Right renal pelvis (tissue), 4 donors: ENCODE measurements at places on chromosomes 12 and 14. TPM values are rescaled to one million over a fixed set of nuclear protein-coding genes. Genes with fewer than 3 reads are reported as not detected.

CLEC4E gene
- 2.5 TPM for polyA plus RNA-seq

RPS29 gene
- polyA plus RNA-seq = 1,354 TPM

DNA sequence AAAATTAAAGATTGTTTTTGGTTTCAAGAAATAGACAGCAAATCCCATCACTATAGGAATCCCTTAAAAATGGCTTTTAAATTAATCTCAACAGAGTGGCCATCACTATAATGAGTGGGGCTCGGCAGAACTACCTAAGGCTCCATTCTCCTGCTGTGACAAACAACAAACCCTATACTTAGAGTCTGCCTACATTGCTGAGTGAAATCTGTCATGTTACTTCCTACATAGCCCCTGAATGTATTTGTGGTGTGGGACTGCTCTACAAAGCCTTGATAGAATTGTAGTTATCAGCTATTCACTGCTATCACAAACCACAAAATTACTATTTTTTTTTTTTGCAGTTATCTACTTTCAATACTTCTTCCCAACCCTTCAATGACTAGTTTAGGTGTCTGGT is 538.7 kb upstream of the ATXN7L3B start:
- no peak for DNase-seq

- no peak for DNase-seq
Observed at GRCh38 chr12:86261142-86261541, 5.0 kb upstream of the MGAT4C start.

SYCP3 gene
- polyA plus RNA-seq = 0.37 TPM

- DNase-seq = peak; percentile 22
Observed at GRCh38 chr14:76486251-76486743, 110.4 kb downstream of the ESRRB start.

- no peak for DNase-seq
Observed at GRCh38 chr14:72793156-72793939, 100.6 kb downstream of the DPF3 start.

DNA sequence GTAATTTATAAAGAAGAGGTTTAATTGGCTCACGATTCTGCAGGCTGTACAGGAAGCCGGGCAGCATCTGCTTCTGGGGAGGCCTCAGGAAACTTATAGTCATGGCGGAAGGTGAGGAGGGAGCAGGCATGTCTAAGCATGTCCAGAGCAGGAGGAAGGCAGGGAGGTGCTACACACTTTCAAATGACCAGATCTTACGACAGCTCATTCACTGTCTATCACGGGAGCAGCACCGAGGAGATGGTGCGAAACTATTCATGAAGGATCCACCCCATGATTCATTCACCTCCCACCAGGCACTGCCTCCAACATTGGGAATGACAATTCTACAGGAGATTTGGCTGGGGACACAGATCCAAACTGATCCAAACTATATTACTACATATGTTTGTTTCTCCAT is 10.0 kb downstream of the SFSWAP start:
- DNase-seq = no peak

DNA sequence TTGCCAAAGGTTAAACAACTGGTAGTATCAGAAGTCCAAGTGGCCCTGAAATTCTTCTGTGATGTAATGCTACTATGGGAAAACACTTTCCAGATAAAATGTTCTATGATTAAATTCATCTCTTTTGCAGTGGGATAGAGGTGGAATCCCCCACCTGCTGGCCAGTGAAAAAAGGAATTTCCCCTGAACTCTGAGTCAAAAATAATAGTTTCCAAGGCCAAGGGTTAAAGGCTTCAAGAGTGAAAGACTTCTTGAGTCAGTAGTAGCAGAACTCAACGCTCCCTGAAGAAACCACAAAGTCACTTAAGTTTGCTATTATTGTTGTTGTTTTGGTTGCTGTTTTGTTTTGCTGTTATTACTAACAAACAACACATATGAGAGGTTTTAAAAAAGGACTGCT is 330.8 kb downstream of the SOX5 start:
- DNase-seq = no peak

VRTN gene
- not detected for polyA plus RNA-seq

KLRK1 gene
- polyA plus RNA-seq = 0.62 TPM

KRT77 gene
- not detected for polyA plus RNA-seq

- DNase-seq = no peak
Observed at GRCh38 chr12:53935383-53936341, 3.0 kb upstream of the HOXC13 start.
